ENCODE measurements at places on chromosomes 7 and 10.
A peak's percentile ranks its signal among the peaks of the same experiment; 100 is the strongest.

DNA sequence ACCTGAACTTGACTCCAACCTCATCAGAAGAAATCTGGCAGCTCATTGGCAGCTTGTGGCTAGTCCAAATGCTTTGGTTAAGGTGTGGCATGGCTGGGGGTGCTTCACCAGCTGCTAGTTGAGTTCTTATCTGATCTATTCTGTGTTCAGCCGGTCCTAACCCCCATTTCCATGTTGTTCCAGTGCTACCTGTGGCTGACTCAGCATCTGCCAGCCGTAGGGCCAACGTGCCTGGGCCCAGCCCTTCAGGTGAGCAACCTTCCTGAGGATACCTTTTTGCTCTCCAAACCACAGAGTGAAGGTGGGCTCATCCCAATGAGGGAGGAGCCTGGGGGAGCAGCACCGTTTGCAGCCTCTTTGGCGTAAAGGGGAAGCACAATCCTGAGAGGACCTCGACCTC, 46.8 kb upstream of the C10orf120 start:
- no peak for DNase-seq

DNA sequence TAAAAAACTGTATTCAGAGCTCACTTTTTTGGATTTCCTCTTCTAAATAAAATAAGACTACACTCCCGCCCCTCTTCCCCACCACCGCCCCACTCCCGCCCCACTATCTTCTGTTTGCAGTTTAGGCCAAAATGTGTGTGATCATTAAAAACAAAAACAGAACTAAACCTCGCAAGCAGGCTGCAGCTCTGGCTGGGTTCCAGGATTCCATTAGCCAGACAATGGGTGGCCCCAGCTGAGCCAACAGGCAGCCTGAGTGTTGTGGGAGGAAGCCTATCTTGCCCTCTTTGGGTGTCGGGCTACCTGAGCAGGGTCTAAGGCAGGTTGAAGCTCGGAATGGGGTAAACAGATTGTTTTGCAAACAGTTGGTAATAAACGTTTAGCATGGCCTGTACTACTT, 41.7 kb downstream of the ARL4A start:
- peak; percentile 85 for DNase-seq

- DNase-seq: no peak
These were observed 27.3 kb downstream of the SEC23IP start for GRCh38 chr10:119919826-119920225.

DNA sequence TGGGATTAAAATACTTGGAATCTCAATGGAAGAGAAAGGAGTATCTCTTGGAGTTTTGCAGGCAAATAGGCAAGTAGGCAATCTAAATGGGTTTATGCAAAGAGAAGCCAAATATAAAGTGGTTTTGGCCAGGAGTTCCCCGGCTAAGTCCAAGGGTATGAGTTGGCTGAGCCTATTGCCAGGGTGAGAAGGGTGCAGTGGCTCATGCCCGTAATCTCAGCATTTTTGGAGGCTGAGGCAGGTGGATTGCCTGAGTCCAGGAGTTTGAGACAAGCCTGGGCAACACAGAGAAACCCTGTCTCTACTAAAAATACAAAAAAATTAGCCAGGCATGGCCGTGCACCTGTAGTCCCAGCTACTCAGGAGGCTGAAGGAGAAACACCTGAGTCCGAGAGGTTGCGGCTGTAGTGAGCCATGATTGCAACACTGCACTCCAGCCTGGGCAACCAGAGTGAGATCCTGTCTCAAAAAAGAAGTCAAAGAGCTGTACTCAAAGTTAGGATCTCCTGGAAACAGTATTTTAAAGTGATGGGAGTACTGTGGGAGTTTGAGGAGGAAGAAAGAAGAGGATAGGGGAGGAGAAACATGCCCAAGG, 130.4 kb upstream of the RAB18 start:
- DNase-seq: no peak

GRCh38 chr7:37671876-37672275, 11.7 kb upstream of the GPR141 start:
- DNase-seq: no peak

DNA sequence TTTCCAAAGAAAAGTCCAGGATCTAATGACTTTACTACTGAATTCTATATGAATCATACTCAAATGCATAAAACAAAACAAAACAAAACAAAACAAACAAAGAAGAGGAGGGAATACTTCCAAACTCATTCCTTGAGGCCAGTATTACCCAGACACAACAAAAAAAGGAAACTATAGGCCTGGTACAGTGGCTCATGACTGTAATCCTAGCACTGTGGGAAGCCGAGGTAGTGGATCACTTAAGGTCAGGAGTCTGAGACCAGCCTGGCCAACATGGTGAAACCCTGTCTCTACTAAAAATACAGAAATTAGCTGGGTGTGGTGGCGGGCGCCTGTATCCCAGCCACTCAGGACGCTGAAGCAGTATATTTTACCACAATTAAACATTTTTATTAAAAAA, 114.6 kb downstream of the NRBF2 start:
- DNase-seq: peak; percentile 48

- no peak for DNase-seq
These were observed 16.2 kb downstream of the OLAH start for GRCh38 chr10:15059914-15060313.

GRCh38 chr10:84269773-84270172, 24.9 kb downstream of the RGR start:
- peak; percentile 15 for DNase-seq

GRCh38 chr7:100895956-100896731, 456 bp upstream of the ACHE start:
- DNase-seq: no peak

DNA sequence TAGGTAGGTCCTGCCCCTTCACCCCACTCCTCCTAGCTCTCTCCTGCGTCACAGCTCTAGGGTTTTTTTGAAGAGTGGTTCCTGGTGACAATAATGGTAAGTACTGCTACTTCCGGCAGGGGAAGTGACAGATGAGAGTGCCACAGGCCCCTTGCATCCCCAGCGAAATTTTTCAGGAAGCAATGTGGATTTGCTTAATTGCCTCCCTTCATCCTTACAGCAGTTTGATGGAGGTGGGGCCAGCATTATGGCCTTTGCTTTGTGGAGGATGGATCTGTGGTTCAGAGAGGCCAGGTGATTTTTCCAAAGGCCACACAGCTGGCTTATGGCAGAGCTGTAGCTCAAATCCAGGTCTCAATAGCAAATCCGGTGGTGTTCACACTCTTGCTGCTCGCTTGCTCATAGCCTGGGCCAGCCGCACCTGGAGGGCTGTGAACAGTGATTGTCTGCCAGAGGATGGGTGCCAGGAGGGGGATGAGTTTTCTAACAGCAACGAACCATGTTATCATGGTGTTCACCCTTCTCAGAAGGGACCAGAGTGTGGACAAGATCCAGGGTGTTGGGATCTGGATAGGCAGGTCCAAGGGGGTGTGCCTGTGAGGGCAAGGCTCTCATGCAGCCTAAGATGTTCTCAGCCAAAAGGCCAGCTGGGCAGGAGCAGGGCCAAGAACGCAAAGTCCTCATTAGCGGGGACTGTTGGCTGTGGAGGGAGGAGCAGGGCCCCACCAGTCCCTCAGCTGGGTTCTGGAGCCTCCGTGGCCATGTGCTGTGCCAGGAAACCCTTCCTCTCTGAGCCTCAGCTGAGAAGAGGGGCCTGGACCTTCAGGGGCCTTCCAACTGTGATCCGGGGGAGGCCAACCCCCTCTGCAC, 89.0 kb downstream of the EMX2 start:
- DNase-seq: no peak

GRCh38 chr7:23345601-23346000, 46.5 kb downstream of the MALSU1 start:
- peak; percentile 40 for DNase-seq

- DNase-seq: peak; percentile 35
These were observed 66.6 kb downstream of the FZD1 start for GRCh38 chr7:91330866-91331265.

DNA sequence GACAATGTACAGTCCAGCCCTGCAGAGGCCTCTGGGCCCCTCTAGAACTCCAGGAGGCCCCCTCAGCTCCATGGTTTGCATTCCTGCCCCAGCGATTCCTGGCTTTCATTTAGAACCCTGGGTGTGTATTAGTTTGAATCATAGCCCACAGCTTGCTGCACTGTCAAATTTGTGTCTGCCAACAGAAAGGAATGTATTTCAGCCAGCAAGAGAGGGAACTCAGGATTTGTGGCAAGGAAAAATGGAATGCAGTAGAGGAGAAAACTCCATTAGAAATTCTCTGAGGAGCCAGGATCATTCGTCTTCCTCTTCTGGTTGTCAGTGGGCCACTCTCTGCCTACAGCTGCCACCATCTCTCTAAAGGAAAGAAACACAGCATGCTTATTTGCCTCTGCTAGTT, 27.9 kb upstream of the WDR11 start:
- no peak for DNase-seq

DNA sequence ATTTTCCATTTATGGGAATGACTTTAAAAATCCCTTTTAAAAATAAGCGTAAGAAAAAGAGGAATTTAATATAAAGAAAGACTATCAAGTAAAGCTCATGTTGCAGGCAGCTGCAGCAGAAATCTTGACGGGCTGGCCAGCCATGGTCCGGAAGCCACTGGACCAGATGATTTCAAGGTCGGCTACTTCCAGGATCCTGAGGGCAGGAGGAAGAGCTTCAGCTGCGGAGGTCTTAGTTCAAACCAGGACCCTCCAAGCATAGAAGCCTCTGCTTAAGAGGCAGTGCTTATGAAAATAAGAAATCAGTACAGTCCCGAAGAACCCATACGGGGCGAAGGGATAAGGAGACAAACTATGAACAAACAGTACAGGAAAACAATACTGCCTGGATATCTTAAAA, 220.2 kb upstream of the CELF2 start:
- peak; percentile 37 for DNase-seq

DNA sequence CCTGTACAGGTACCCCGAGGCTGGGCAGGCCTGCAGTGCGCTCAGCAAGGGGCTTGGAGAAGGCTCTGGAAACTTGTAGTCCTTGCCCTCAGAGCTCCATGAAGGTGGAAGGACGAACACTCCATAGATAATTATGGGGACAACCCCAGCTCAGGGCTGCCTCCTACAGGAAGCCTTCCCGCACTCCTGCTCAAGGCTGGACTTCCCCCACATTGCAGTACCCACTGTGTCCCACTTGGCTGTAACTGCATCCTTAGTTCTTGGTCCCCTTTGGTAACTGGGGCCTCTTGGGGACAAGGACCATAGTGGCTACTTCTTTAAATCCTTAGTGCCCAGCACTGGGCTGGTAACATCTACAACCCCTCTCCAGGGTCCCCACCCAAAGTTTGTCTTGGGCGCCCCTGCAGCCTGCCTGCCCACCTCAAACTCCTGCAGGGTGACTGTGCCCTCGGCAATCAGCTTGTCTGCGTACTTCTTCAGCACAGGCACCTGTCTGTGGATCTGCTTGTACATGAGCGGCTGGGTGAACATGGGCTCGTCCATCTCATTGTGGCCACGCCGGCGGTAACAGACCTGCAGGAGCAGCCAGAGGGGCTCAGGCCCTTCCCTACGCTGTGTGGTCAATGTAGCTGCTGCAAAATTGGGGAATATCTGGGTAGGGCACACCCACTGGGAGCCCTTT, 17.1 kb downstream of the OGDHL start:
- no peak for DNase-seq

- DNase-seq: no peak
These were observed 48.6 kb downstream of the GTF2IRD1 start for GRCh38 chr7:74502216-74502891.

- DNase-seq: no peak
These were observed 11.6 kb upstream of the BAZ1B start for GRCh38 chr7:73533742-73534141.

DNA sequence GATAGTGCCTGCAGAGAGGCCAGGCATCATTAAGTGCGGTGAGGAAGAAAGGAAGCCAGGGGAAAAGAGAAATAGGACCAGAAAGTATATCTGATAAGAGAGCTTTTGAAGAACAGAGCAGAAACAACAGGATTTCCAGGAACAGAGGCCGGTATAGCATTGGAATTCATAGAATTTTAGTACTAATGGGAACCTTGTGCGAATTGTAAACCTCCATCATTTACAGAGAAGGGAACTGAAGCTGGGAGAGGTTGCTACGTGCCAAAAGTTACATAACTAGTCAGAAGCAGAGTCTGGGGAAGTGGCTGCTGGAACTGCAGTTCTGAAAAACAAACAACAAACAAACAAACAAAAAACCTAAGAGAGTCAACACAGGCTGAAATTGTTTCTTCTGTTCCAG, 5.4 kb upstream of the ZMYND11 start:
- DNase-seq: no peak

- no peak for DNase-seq
These were observed 228.2 kb downstream of the ATRNL1 start for GRCh38 chr10:115321360-115321759.

DNA sequence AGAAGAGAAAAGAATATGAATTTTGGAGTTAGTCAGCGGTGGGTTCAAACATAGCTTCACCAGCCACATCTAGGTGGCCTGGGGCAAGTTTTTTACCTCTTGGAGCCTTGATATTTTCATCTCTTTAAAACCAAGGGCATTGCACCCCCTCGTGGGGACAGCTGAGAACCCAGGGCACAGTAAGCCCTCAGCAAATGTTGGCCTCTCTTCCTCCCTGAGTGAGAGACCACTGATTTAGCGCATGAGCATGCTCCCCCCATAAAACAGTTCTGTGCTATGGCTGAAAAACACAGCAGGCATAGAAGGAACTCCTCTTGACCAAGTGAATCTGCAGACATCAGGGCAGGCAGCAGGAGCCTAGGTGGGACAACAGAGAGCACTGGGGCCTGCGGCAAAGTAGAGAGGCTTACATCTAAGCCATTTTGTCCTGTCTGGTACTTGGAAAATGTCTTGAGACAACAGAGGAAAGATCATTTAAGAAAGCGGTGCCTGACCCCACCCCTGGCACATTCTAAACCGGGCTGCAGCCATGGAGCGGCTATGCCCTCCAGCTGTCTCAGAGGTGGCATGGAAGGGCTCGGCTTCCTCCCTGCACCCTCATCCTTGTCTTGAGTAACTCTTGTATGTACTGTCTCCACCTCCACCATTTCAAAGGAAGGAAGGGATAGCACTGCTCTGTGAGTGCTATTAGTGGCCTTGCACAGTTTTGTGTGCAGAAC, 94.7 kb downstream of the ARHGAP22 start:
- DNase-seq: no peak

- no peak for DNase-seq
These were observed 95.1 kb upstream of the FZD1 start for GRCh38 chr7:91168871-91169829.

GRCh38 chr7:1136841-1137516, 23.0 kb downstream of the ZFAND2A start:
- no peak for DNase-seq

- DNase-seq: no peak
These were observed 6.0 kb downstream of the SPRN start for GRCh38 chr10:133418289-133418993.

Data from cardiac fibroblast (primary cell).